ENCODE measurements at places on chromosomes 1 and 21. TPM values are rescaled to one million over a fixed set of nuclear protein-coding genes. Genes with fewer than 3 reads are reported as not detected.

The F5 gene
- not detected for total RNA-seq

The FMO3 gene
- total RNA-seq: 63.9 TPM

The ACTN2 gene
- total RNA-seq: not detected

The GNG4 gene
- total RNA-seq: under 0.01 TPM

The BSDC1 gene
- total RNA-seq: 69.0 TPM

The RIMS3 gene
- 6.2 TPM for total RNA-seq

The CNR2 gene
- not detected for total RNA-seq

The LCA5L gene
- 2.9 TPM for total RNA-seq

The RNU1-2 gene
- under 0.01 TPM for total RNA-seq

The TRIM63 gene
- under 0.01 TPM for total RNA-seq

The CSF1 gene
- total RNA-seq: 38.0 TPM

The NBPF6 gene
- total RNA-seq: 0.36 TPM

The GPR3 gene
- total RNA-seq: under 0.01 TPM

The MAN1A2 gene
- total RNA-seq: 51.0 TPM

The CD34 gene
- total RNA-seq: under 0.01 TPM

DNA sequence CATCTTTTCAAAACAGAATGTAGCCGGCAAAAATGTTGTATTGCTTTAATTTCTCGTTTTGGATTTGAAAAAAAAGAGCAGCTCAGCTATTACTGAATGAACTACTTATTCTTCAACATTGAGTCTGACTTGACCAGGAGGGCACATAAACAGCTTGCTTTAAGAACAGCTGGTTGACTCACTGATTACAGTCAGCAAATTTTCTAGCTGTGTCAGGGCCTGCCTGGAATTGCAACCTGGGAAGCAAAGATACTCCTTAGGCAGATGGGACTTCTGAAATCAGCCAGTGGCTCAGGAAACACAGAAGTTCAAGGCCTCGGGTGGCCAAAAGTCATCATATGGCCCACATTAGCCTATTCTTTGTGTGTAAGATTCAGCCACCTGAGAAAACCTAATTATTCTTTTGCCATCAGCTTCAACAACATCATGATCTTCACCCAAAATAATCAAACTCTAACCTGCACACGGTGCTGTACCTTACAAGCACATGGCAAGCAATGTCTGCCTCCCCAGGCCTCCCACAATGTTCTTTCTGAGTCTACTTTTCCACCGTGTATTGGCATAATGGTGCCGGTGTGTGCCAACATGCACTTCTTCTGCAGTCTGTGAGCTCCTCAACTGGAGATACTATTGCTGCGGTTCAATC lies 307.2 kb downstream of the HHIPL2 start:
- H3K27ac ChIP-seq: no peak overlapping the region
- peaks cover 9% of the 10 kb centered on the region for H3K4me1 ChIP-seq
- no peak for DNase-seq
- H3K4me3 ChIP-seq: no peak overlapping the region
- H3K36me3 ChIP-seq: no peaks in the 10 kb centered on the region

GRCh38 chr1:51648180-51649109 lies 31.6 kb downstream of the OSBPL9 start:
- H3K27me3 ChIP-seq: no peaks in the 10 kb centered on the region
- H3K36me3 ChIP-seq: no peaks in the 10 kb centered on the region

DNA sequence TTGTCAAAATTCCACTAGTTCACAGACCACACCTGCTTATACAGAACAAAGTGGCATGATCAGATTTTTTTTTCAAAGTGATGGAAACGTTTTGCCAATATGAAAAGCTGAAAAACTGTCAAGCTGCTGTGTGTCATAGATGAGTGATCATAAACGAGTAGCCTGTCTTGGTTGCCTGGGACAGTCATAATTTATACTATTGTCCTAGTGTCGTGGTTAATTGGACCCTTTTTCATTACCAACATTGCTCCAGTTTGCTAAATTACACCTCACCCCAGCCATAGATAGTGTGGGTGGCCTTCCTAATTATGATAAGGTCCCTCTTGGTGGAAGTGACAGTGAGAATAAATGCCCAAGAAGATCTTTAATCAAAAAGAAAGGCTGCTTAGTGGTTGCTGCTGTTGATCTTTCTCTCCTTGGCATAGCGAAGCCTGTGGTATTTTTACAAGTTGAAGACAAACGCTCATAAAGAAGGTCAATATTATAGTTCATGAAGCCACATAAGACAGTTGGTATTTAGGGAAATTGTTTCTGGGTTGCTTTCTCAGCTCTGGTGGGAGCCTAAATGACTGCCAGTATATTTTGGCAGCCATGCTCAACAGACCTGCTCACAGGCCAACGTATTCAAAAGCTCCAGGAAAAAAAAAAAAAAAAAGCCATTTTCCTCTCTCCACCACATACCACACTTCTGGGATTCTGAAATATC lies 478.1 kb downstream of the PLA2G4A start:
- H3K27ac ChIP-seq: no peak overlapping the region
- H3K36me3 ChIP-seq: no peaks in the 10 kb centered on the region
- no peaks in the 10 kb centered on the region for H3K4me1 ChIP-seq

- no peaks in the 10 kb centered on the region for H3K36me3 ChIP-seq
- H3K27me3 ChIP-seq: peaks cover 21% of the 10 kb centered on the region
- H3K27ac ChIP-seq: peak overlapping the region; percentile 64
- peaks cover 13% of the 10 kb centered on the region for H3K4me1 ChIP-seq
Measured at GRCh38 chr1:25744140-25744581, 55.8 kb upstream of the SELENON start.

DNA sequence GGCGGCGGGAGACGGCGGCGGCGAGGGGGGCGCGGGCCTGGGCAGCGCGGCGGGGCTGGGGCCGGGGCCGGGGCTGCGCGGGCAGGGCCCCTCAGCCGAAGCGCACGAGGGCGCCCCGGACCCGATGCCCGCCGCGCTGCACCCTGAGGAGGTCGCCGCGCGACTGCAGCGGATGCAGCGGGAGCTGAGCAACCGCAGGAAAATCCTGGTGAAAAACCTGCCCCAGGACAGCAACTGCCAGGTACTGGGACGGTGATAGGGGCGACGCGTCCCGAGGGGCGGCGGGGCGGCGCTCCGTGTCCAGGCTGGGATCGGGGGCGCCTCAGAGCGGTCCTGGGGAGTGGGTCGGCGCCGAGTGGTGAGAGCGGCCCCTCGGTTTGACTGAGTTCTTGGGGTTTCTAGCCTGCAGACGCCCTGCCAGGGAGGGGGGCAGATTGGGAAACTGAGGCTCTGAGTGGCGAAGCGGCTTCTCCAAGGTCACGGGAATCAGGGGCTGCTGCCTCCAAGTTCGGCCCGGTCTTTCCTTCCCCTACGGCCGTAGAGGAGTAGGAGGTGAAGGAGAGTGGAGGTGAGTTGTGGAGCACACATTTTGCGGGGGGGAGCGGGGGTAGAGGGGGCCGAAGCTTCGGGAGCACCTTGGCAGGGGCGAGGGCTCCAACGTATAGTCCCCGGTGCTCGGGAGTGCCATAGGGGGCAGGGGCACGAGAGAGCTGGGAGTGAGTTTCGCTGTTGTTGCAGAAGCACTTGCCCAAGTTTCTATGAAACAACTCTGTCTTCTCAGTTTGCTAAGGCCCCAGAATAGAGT lies 508 bp downstream of the RAVER2 start:
- H3K4me1 ChIP-seq: peaks cover 5% of the 10 kb centered on the region
- H3K4me3 ChIP-seq: peak overlapping the region; percentile 80
- peak; percentile 87 for DNase-seq
- H3K36me3 ChIP-seq: no peaks in the 10 kb centered on the region
- H3K27ac ChIP-seq: no peak overlapping the region

DNA sequence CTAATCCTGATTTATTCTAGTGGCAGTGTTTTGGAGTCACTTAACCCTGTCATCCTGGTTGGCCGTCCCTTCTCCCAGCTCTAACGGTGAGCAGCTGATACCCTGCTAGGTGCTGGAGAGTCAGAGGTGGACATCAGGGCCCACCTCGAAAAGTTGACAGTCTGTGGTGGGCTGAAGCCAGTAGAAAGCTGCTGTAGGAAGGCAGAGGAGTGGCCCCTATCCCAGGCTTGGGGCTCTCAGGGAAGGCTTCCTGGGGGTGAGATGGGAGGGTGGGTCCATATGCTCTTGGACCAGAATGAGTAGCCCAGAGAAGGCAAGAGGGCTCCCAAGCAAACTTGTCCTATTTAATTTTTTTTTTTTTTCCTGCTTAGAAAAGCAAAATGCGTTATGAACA lies 475 bp upstream of the RPL5 start:
- no peaks in the 10 kb centered on the region for H3K27me3 ChIP-seq
- no peak overlapping the region for H3K27ac ChIP-seq
- peak overlapping the region; percentile 93 for H3K4me3 ChIP-seq
- H3K36me3 ChIP-seq: peaks cover 33% of the 10 kb centered on the region
- no peak for DNase-seq

- H3K27ac ChIP-seq: no peak overlapping the region
- no peaks in the 10 kb centered on the region for H3K36me3 ChIP-seq
- no peak overlapping the region for H3K4me3 ChIP-seq
- no peaks in the 10 kb centered on the region for H3K4me1 ChIP-seq
- DNase-seq: no peak
Measured at GRCh38 chr21:42289926-42290325, 25.3 kb downstream of the TFF3 start.

- no peaks in the 10 kb centered on the region for H3K36me3 ChIP-seq
- DNase-seq: peak; percentile 92
- H3K27me3 ChIP-seq: peaks cover 5% of the 10 kb centered on the region
- no peak overlapping the region for H3K4me3 ChIP-seq
- no peak overlapping the region for H3K27ac ChIP-seq
- peaks cover 3% of the 10 kb centered on the region for H3K4me1 ChIP-seq
Measured at GRCh38 chr21:20999659-21000058, 1.4 kb downstream of the NCAM2 start.

GRCh38 chr1:224116131-224116530 lies 2.2 kb downstream of the FBXO28 start:
- H3K27ac ChIP-seq: no peak overlapping the region
- no peak overlapping the region for H3K4me3 ChIP-seq
- H3K27me3 ChIP-seq: no peaks in the 10 kb centered on the region
- H3K4me1 ChIP-seq: peaks cover 13% of the 10 kb centered on the region
- DNase-seq: no peak

DNA sequence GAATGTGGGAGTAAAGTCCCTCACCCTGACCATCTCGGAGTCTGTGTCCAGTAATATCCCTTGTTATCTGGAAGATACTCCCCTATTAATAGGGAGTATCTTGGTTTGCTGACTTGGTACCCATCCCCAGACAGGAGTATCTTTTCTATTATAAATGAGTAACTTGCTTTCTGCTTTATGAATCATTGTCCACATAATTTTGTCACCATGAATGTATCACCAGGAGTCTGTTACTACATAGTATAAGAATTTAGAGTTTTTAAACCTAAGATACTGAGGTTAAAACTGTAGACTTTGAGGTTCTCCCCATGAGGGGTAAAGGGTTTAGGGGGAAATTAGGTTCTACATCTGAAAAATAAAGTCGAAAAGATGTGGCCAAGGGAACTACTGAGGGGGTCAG lies 175.6 kb downstream of the FCRL5 start:
- no peaks in the 10 kb centered on the region for H3K36me3 ChIP-seq
- peaks cover 3% of the 10 kb centered on the region for H3K27me3 ChIP-seq
- H3K4me1 ChIP-seq: peaks cover 13% of the 10 kb centered on the region
- H3K4me3 ChIP-seq: no peak overlapping the region
- DNase-seq: no peak

- H3K4me3 ChIP-seq: no peak overlapping the region
- H3K27me3 ChIP-seq: peaks cover 44% of the 10 kb centered on the region
- H3K27ac ChIP-seq: no peak overlapping the region
- DNase-seq: no peak
- no peaks in the 10 kb centered on the region for H3K4me1 ChIP-seq
- H3K36me3 ChIP-seq: no peaks in the 10 kb centered on the region
Measured at GRCh38 chr1:204461331-204462228, 33.0 kb downstream of the PIK3C2B start.

DNA sequence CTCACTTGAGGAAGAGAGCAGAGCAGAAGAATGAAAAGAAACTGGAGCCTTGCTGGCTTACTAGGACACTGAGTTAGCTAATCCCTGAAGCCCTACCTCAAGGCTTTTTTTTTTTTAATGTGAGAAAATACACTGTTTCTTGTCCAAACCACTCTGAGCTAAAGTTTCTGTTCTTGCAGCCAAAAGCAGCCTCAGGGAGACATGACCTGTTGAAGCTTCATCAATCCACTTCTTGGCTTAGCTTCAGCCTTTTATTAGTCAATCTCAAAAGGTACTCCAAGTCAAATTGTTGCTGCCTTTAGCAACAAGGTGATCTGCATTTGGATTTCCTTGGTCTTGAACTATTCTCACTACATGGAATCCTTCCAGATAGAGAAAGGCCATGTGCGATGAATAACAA lies 33.7 kb downstream of the CCDC185 start:
- no peak for DNase-seq
- H3K4me3 ChIP-seq: no peak overlapping the region
- no peaks in the 10 kb centered on the region for H3K27me3 ChIP-seq
- H3K4me1 ChIP-seq: peaks cover 35% of the 10 kb centered on the region
- H3K27ac ChIP-seq: no peak overlapping the region

- no peaks in the 10 kb centered on the region for H3K36me3 ChIP-seq
- no peak for DNase-seq
- no peaks in the 10 kb centered on the region for H3K4me1 ChIP-seq
Measured at GRCh38 chr1:227905573-227906487, 41.9 kb downstream of the WNT9A start.

- H3K4me1 ChIP-seq: peaks cover 3% of the 10 kb centered on the region
- no peak overlapping the region for H3K27ac ChIP-seq
- no peaks in the 10 kb centered on the region for H3K36me3 ChIP-seq
- H3K4me3 ChIP-seq: no peak overlapping the region
- no peak for DNase-seq
Measured at GRCh38 chr1:185960422-185961321, 226.5 kb downstream of the HMCN1 start.

GRCh38 chr1:77222496-77222895 lies 3.3 kb upstream of the PIGK start:
- H3K36me3 ChIP-seq: no peaks in the 10 kb centered on the region
- no peak overlapping the region for H3K4me3 ChIP-seq
- H3K27ac ChIP-seq: no peak overlapping the region
- H3K4me1 ChIP-seq: peaks cover 11% of the 10 kb centered on the region
- H3K27me3 ChIP-seq: no peaks in the 10 kb centered on the region
- DNase-seq: no peak

DNA sequence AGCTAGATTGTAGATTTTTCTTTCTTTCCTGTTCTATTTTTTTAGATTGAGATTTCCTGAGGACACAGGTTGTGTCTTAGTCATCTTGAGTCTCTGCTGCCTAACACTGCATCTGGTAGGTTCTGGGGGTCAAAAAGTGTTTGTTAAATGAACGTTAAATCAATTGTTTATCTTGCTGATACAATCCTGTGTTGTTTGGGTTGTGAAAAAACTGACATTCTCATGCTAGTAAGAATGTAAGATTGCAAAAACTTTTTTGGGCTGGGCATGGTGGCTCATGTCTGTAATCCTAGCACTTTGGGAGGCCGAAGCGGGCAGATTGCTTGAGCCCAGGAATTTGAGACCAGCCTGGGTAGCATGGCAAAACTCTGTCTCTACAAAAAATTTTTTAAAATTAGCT lies 3.4 kb downstream of the CTSK start:
- H3K27me3 ChIP-seq: no peaks in the 10 kb centered on the region
- peaks cover 30% of the 10 kb centered on the region for H3K4me1 ChIP-seq

DNA sequence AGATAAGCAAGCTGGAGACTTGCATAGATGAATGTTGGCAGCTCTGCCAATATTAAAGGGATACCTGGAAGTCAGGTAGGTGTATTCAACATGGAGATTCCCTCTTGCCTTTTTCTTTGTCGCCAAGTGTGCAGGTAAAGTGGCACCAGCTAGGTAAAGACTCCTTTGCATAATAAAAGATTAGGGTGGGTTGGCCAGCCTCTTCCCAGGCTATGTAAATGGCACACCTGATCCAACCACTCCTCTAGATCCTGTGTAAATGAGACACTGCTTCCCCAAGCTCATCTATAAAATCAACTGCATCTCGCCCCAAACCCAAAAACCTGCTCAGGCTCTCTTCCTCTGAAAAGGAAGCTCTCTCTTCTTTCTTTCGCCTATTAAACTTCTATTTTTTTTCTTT lies 100.8 kb upstream of the DSCAM start:
- no peak overlapping the region for H3K27ac ChIP-seq
- no peaks in the 10 kb centered on the region for H3K4me1 ChIP-seq
- H3K27me3 ChIP-seq: no peaks in the 10 kb centered on the region
- DNase-seq: no peak
- no peaks in the 10 kb centered on the region for H3K36me3 ChIP-seq
